ENCODE measurements at places on chromosomes 13 and 19.

GRCh38 chr13:54950546-54950945 lies 1921.9 kb downstream of the OLFM4 start:
- no peak for DNase-seq

- DNase-seq = peak; percentile 27
Measured at GRCh38 chr19:19490214-19490968, 25.0 kb downstream of the TSSK6 start.

GRCh38 chr13:97387485-97387839 lies 46.5 kb upstream of the RAP2A start:
- no peak for DNase-seq

DNA sequence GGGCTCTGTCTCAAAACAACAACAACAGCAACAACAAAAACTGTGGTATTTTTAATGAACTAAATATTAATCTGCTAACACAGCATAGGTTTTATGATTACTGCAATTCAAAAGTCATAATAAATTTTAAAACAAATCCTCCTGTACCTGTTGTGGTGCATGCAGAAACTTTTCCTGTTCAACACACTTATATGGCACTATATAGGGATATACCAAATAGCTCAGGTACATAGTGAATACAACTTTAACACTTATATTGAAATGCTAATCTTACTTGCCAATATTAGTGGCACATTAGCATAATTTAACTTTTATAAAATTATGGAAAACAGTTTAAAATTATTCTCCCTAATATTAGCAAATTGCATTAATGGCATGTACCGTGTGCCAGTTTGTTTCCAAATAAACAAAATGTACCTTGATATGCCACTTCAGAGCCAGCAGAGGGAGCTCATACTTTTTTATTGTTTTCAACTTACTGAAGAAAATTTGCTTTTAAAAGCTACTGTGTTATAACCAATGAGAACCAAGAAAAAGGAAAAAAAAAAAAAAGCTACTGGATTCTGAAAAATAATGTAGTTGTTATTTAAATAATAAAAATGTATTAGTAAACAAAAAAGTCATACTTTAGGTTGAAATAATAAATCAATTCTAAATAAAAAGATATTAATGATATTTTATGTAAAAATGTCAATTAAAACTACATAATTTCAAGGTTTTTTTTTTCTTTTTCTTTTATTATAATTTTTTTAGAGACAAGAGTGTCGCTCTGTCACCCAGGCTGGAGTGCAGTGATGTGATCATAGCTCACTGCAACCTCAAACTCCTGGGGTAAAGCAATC lies 18.0 kb upstream of the RBM26 start:
- DNase-seq = no peak

DNA sequence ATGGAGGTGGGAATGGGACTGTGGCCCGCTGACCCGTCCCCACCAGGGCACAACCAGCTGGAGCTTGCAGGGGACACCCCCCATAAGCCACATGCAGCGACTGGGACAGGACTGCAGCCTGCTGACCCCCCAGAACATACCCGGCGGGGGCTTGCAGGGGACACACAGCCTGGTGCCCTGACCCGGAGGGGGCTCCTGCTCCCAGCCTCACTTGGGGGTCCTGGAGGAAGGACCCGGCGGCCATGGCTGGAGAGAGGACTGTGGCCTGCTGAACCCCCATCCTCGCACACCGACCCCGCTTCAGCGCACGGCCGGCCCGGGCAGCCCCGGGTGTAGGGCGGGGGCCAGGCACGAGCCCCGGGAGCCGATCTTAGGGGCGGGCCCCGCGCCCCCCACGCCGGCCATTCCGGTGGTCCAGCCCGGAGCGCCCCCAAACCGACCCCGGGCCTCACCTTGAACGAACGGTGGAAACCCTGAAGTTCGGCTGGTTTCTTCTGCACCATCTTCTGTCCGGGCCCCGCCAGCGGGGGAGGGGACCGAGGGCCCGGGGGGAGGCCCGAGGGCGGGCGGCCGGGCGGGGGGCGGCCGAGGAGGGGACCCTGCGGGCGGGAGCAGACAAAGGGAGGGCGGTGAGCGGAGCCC lies 574 bp downstream of the MKNK2 start:
- no peak for DNase-seq

GRCh38 chr19:31102674-31103073 lies 246.6 kb downstream of the TSHZ3 start:
- no peak for DNase-seq

DNA sequence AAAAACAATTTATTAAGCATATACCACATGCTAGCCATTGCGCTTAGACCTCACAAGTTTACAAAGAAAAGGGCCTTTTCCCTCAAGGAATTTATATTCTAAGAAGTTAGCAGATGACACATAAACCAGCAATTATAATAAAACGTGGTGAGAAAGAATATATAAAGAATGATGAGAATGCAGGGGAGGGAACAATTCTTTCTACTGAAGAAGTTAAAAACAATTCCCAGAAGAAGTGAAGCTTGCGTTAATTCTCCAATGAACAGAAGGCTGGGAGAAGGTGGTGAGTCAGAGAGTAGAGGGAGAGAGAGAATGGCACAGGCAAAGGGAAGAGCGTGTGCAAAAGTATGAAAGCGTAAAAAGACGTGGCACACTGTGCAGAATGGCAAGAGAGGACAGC lies 69.5 kb upstream of the ZDHHC20 start:
- DNase-seq = no peak

DNA sequence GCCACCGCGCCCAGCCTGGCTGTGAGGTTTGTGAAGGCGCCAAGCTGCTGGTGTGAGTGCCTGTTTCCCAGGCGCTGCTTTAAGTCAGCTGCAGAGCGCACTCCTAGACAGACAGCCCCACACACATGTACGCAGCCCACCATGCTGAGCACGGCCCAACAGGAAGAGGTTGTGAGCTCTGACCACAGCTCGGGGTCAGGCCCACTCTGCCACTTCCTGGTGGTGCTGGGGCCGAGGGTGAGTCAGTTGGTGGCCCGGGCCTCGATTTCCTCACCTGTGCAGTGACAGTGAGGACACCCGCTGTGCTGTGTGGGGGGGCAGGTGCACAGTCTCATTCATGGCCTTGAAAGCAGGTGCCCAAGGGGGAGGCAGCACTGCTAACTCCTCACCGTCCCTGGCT lies 106.7 kb downstream of the KDM4B start:
- DNase-seq = no peak

DNA sequence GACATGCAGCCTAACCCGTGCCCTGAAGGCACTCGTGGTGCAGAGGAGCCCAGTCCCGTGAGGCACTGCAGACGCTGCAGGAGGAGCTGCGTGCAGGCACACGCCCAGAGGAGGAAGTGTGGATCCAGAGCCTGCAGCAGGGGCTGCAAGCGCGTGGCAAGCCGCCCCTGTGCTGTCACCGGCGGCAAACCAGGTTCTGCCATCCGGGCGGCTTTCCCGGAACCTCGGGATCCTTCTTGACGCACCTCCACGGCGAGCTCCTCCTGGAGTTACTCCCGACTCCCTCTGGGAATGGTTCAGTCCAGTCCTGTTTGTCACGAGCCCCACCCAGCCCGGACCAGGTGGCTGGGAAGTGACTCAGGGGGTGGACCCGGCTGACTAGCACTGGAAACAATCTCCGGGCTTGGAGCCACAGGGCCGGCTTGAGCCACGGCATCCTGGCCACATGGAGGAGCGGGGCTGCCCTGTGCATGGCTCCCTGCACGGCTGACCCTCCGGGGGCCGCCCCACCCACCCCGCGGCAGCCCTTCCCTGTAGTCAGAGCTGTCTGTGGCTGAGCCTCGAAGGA lies 10.2 kb downstream of the DPP9 start:
- DNase-seq = no peak

DNA sequence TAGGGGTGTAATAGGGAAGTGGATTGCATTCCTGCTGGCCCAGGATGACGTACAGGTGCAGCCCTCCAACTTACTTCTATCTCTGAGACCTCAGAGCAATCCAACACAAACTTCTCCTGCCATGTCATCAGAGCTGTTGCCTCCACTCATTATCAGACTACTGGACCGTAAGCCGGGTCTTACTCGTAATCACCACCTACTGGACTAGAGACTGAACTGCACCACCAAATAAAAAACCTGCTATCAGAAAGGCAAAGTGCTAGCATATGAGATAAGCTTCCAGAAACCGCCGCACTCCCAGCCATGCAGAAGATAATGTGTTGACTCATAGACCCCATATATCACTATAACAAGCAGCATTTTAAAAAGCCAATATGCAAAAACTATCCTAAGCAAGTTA lies 102.0 kb downstream of the SLITRK1 start:
- DNase-seq = no peak

- no peak for DNase-seq
Measured at GRCh38 chr13:64640002-64640401, 2590.1 kb downstream of the PCDH9 start.

- DNase-seq = no peak
Measured at GRCh38 chr13:84563611-84564010, 681.3 kb upstream of the SLITRK1 start.

DNA sequence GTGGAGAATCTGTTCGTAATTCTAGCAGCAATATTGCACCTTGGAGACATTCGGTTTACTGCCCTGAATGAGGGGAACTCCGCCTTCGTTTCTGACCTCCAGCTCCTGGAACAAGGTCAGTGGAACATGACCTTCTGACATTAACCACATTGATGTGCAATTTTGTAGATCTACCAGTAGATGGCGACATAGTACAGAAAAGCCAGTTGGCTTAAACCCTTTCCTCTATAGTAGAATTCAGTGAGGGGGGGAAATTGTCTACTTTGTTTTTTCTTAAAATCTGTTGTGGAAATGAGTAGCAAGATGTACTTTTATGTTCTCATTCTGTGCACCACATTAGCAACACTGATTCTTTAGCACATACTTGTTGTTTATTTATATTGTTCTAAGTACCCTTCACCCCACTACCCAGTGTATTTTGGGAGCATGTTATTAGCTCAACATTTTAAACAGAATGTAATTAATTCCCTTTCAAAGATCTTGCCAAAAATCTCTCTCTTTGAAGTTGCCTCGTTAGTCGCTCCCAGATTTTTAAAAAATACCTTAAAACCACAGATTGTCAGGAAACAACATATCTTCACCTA lies 332.2 kb downstream of the MYO16 start:
- DNase-seq = no peak

DNA sequence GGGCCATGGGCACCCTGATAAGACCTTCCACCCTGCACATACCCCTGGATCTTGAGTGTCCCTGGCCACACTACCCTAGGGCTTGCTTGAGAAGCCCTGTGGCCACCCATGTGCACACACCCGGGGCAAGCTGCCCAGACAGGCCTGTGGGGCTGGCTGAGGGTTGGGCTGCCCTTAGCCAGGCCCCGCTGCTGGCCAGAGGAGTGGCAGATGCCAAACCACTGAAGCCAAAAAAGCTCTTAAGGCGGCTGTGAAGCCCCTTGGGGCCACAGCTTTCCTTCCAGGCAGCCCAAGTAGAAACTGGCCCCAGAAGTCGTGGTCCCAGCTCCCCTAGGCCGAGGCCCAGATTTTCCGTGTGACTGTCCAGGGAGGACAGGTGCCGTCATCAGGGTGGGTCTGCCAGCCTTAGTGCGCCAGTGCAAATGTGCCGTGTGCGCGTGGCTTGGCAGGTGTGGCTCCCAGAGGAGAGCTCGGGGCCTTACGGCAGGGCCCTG lies 14.8 kb downstream of the CEBPG start:
- DNase-seq = no peak

DNA sequence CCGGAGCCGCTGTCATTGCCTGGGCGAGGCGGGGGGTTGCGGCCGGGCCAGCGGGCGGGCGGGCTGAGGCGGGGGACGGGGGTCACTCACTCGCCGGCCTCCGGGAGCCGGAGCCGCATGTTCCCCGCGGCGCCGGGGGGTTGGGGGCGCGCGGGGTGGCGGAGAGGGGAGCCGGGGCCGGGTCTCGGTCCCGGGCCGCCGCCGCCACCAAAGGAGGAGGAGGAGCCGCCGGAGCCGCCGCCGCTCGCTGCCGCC lies 149 bp downstream of the MED26 start:
- no peak for DNase-seq

- peak; percentile 88 for DNase-seq
Measured at GRCh38 chr19:48330012-48330681, 4.8 kb downstream of the EMP3 start.

DNA sequence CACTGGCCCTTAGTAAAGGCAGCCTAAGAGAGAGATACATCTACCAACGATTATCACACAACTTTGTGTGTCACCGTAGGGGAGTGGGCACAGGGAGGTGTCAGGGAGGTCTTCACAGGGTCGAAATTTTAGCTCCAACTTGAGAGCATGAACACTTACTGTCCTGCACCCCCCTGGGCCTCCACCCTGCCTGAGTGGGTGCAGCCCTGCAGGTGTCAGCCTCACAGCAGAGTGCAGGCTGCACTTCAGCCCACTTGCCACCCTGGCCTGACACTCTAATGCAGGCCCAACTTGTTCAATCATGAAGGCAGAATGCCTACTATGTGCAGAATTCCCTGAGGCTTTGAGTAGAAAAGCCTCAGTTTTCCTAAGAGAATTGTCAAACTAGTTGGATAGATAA lies 4.0 kb upstream of the SMAD9 start:
- DNase-seq = no peak

DNA sequence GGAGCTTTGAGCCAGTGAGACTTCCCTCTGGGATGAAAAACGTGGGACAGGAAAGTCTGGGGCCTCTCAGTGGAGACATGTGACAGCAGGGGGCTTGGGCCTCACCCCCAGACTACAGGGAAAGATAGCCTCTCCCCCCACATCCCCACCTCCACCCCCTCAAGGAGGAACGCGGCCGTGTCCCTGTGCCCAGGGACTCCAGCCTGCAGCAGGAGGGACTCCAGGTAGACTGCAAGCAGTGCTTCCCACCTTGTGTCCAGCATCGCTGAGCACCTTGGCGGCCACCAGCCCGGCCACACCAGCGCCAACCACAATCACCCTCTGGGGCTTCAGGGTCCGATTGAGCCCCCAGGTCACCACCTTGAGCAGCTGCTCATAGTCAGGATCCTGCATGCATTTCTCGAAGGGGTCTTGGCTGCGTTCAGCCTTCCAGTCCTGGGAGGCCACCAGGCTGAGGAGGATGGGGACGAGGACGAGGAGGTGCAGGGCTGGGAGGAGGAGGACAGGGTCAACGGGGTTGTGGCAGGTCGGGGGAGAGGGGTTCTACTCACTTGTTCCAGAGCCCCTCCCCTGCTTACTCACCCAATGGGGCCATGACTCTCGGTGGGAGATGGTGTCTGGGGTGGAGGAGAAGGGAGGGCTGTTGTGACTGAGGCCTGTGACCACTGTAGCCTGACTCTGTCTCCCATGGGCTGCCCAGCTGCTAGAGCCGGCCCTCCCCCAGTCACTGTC lies 955 bp downstream of the IL4I1 start:
- DNase-seq = no peak

DNA sequence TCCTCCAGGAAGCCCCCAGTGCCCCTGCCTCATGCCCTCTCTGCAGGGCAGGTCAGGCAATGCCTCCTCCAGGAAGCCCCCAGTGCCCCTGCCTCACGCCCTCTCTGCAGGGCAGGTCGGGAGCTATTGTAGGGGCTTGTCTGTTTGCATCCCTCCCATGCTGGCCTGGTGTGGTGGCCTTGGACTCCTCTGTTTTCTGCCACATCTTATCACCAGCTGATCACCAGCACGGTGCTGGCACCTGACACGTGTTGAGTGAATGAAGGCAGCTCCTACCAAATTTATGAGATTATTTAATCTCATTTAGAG lies 51.5 kb upstream of the C13orf46 start:
- DNase-seq = no peak
